A549 treated with CpdA at 1 μM for 4 hours (cell line): ENCODE measurements at places on chromosomes 6 and 20. TPM values are rescaled to one million over a fixed set of nuclear protein-coding genes. Genes with fewer than 3 reads are reported as not detected.

The PROKR2 gene
- total RNA-seq, result not detected in 5 replicates

The SPO11 gene
- total RNA-seq, result not detected in 5 replicates

The SUN5 gene
- total RNA-seq, result not detected in 5 replicates

The SIRPB2 gene
- total RNA-seq, result not detected in 5 replicates

The KIF6 gene
- 0.17 to 0.48 TPM (median 0.22 TPM) in 5 replicates for total RNA-seq

The PACSIN1 gene
- 0.04 to 0.05 TPM (median 0.05 TPM) in 3 of 5 replicates, not detected in the others for total RNA-seq

The GMPR gene
- total RNA-seq, result 0.21 to 0.52 TPM (median 0.36 TPM) in 4 of 5 replicates, not detected in the other

The ABHD16B gene
- total RNA-seq, result 0.05 TPM in 1 of 5 replicates, not detected in the others

The LY6G6C gene
- total RNA-seq, result 0.11 TPM in 1 of 5 replicates, not detected in the others

The PSORS1C1 gene
- 3.3 to 6.4 TPM (median 4.2 TPM) in 5 replicates for total RNA-seq

The MYBL2 gene
- 72.2 to 81.5 TPM (median 78.1 TPM) in 5 replicates for total RNA-seq

The LY86 gene
- total RNA-seq, result not detected in 5 replicates

The BTN2A1 gene
- total RNA-seq, result 17.4 to 21.2 TPM (median 19.8 TPM) in 5 replicates

The THBS2 gene
- total RNA-seq, result 0.03 TPM in 1 of 5 replicates, not detected in the others

The RGS17 gene
- 5.8 to 7.0 TPM (median 6.4 TPM) in 5 replicates for total RNA-seq

The RFX6 gene
- not detected in 5 replicates for total RNA-seq

The FAM162B gene
- not detected in 5 replicates for total RNA-seq

The RIPOR3 gene
- total RNA-seq, result 0.06 to 0.09 TPM in 2 of 5 replicates, not detected in the others

The HSPA1L gene
- 1.3 to 2.2 TPM (median 2.1 TPM) in 5 replicates for total RNA-seq
